ENCODE measurements at places on chromosomes 6 and 20.

DNA sequence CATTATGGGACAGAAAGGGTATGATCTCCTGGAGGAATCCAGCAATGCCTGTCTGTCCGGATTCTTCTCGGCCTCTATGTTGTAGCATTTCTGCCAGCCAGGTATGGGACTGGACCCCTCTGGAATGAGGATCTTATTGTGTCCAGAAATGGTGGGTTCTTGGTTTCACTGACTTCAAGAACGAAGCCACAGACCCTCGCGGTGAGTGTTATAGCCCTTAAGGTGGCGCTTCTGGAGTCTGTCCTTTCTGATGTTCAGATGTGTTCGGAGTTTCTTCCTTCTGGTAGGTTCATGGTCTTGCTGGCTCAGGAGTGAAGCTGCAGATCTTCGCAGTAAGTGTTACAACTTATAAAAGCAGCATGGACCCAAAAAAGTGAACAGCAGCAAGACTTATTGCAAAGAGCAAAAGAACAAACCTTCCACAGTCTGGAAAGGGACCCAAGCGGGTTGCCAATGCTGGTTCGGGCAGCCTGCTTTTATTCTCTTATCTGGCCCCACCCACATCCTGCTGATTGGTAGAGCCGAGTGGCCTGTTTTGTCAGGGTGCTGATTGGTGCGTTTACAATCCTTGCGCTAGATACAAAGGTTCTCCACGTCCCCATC lies 62.3 kb upstream of the IER3 start:
- DNase-seq, result no peak

- no peak for DNase-seq
These were observed 339.6 kb upstream of the PRDM1 start for GRCh38 chr6:105746509-105746908.

GRCh38 chr6:41367700-41368099 lies 32.3 kb downstream of the NCR2 start:
- DNase-seq, result no peak

DNA sequence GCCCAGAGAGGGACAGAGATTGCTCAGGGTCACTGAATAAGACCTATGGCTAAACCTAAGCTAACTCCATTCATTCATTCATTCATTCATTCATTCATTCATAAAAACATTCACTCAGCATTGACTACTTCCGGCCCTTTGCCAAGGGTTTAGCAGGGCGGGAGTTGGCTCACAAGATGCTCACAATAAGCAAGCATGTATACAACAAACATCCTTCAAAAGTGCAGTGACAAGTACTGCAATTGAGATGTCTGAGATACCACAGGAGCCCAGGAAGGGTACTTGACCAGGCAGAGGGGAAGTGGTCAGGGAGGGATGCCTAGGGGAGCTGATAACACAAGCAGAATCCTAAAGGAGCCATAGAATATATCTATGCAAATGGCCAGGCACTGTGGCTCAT lies 18.2 kb upstream of the KIAA1755 start:
- DNase-seq, result no peak

All from stimulated activated CD4-positive, alpha-beta T cell treated with anti-CD3 and anti-CD28 coated beads, Interleukin-4, amount 100 ng/mL, for 4 hours (primary cell).